ENCODE measurements at places on chromosomes 2 and 18.
A peak's percentile ranks its signal among the peaks of the same experiment; 100 is the strongest.

DNA sequence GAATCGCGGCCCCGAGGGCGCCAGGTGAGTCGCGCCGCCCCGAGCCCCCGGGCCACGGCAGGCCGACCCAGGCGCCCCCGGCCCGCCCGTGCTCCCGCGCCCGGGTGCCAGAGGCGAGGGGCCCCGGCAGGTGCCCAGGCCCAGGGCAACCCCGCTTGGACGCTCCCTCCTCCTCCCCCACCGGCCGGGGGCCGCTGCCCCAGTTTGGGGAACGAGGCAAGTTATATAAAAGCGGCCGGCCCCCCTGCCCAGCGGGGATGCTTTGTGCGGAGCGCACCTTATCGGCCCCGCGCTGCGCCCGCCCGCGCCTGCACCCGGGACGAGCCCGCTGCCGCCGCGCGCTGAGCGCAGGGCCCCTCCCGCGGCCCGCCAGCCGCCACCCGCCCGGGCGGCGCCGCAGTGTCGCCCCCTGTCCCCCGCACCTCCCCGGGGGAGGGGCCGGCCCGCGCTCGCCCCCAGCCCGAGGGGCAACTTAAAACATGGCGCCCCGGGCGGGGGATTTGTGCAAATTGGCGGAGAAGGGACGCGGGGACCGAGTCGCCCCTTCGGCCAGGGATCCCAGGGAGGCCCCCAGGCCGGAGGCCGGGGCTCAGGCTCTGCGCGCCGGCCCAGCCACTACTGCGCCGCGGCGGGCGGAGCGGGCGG lies 639 bp downstream of the EPB41L3 start:
- no peak for DNase-seq

- DNase-seq = peak; percentile 65
These were observed 14.5 kb upstream of the LRPPRC start for GRCh38 chr2:44010266-44010665.

GRCh38 chr18:58793361-58793760 lies 71.3 kb upstream of the ZNF532 start:
- DNase-seq = no peak

GRCh38 chr2:102417946-102418345 lies 5.0 kb upstream of the IL18RAP start:
- no peak for DNase-seq

GRCh38 chr2:157980020-157980419 lies 103.9 kb upstream of the ACVR1 start:
- DNase-seq = no peak

DNA sequence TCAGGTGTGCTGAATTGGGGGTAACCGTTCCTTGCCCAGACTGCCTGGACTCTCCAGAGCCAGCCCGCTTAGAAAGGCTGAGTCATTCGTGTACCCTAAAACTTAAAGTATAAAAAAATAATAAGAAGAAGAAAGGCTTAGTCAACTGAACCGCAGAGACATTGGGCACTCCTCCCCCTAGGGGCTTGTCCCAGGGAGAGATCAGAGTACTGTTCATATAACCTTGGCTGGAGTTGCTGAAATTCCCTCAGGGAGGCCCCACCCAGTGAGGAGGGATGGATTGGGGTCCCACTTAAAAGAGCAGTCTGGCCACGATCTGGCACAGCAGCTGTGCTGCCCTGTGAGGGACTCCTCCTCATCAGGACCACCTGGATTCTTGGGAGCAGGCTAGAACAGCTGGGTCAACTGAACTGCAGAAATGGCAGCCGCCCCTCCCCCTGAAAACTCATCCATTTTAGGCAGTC lies 37.2 kb downstream of the ANKRD12 start:
- DNase-seq = no peak

GRCh38 chr18:43571078-43571689 lies 293.9 kb upstream of the SYT4 start:
- peak; percentile 50 for DNase-seq

GRCh38 chr2:68861330-68861729 lies 9.9 kb downstream of the BMP10 start:
- no peak for DNase-seq

GRCh38 chr2:12948231-12948960 lies 231.7 kb downstream of the TRIB2 start:
- DNase-seq = no peak
